ENCODE measurements at places on chromosomes 2 and 18.

- peak; percentile 8 for DNase-seq
These were observed 136.0 kb downstream of the INSIG2 start for GRCh38 chr2:118223992-118224894.

GRCh38 chr18:75230163-75231052, 19.8 kb downstream of the TSHZ1 start:
- DNase-seq: no peak

- DNase-seq: no peak
These were observed 248.7 kb downstream of the ZNF385B start for GRCh38 chr2:179612591-179613298.

DNA sequence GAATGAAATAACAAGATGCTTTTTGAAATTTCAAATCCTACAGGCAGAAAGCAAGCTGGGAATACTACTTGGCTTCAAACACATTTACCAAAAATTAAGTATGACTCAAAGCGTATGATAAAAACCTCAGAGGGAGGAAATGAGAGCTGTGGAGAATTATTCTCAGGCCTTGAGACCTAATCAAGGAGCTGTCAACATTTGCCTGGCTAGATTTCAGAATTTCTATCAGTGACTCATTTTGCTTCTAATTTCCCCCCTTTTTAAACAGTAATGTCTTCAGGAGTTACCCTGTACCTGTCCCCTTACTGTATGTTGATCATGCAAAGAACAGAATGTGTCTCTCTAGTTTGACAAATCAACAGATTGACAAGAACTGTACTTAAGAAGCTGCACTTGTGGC, 1324.5 kb upstream of the DDX18 start:
- no peak for DNase-seq

- DNase-seq: no peak
These were observed 43.8 kb upstream of the ASAP2 start for GRCh38 chr2:9162841-9163240.

- no peak for DNase-seq
These were observed 41.5 kb downstream of the ANTXR1 start for GRCh38 chr2:69054431-69054830.

Data from ACHN (cell line).